MCF 10A (cell line): ENCODE measurements at places on chromosomes 6 and 20.
A peak's percentile ranks its signal among the peaks of the same experiment; 100 is the strongest.

DNA sequence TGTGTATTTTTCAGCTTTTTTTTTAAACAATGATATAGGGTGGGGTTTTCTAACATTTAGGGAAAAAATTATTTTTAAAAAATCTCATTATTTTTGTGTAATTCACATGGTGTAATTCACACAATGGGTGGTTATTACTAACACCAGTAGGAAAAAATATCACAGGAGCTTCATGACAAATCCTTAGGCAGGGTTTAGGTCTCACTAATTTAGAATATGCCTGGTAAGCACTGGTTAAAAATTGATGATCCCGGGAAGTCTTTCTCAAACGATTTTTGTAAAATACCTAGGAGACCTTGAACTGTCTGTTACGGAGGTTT is 29.5 kb upstream of the ZNF217 start:
- H3K27me3 ChIP-seq = no peaks in the 10 kb centered on the region
- DNase-seq = no peak
- H3K36me3 ChIP-seq = no peaks in the 10 kb centered on the region
- peak overlapping the region; percentile 98 for H3K27ac ChIP-seq

DNA sequence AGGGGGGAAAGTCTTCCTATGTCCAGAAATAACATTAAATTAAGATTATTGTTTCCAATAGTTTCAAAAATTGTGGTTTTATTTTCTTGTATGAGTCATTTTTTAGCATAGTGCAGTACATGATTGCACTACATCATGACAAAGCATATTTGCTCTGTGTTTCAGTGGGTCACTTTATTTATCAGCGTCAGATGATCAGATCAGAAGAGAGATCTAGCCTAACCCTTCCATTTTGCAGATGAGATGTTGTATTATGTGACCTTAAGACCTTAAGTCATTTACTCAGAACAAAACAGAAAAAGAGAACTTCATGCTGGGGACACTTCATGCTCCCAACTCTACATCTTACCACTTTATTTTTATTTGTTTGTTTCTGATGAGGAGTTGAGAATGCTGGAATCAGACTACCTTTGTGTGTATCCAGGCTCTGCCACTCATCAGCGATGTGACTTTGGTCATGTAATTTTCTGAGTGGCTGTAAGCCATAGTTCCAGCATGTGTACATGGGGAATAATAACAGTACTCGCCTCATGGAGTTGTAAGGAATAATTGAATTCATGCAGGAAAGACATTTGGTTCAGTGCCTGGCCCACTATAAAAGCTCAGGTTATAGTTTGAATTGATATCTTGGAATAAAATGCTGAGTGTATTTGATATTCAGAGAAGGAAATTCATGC is 13.5 kb downstream of the EYA4 start:
- DNase-seq = peak; percentile 17
- no peak overlapping the region for H3K4me3 ChIP-seq
- no peak overlapping the region for H3K27ac ChIP-seq
- peaks cover 73% of the 10 kb centered on the region for H3K27me3 ChIP-seq

GRCh38 chr20:34891166-34892062 is 15.0 kb downstream of the ACSS2 start:
- peak; percentile 79 for DNase-seq
- no peak overlapping the region for H3K4me3 ChIP-seq
- peak overlapping the region; percentile 69 for H3K27ac ChIP-seq
- H3K4me1 ChIP-seq = peaks cover 44% of the 10 kb centered on the region
- H3K27me3 ChIP-seq = no peaks in the 10 kb centered on the region

DNA sequence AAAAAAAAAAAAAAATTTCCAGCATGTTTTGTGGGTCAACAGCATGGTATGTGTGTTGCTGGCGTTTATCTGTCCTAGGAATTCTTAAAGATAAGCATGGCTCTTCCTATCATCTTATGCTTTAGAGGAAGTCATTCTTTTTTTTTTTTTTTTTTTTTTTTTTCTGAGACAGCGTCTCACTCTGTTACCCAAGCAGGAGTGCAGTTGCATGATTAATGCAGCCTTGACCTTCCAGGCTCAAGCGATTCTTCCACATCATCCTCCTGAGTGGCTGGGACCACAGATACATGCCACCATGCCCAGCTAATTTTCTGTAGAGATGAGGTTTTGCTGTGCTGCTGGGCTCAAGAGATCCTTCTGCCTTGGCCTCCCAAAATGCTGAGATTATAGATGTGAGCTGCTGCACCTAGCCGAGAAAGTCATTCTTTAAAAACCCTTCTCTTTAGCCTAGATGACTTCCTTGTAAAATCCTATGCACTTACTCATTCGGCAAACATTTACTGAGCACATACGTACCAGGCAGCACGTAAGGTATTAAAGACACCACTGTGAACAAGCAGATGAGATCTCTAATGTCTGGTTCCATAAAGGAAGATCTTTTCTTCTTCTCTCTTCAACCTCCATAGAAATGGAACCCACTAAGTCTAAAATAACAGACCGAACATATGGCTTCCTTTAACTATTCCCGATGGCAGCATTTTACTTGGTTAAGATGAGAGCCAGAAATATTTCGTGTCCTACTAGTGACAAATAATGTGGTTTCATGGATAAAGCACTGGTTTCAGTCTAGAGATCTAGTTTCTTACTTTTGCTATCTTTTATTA is 122.4 kb downstream of the RIN2 start:
- H3K36me3 ChIP-seq = peaks cover 8% of the 10 kb centered on the region
- DNase-seq = peak; percentile 52
- H3K27ac ChIP-seq = peak overlapping the region; percentile 90
- peak overlapping the region; percentile 35 for H3K4me3 ChIP-seq

GRCh38 chr20:29325304-29325640 is 1932.2 kb upstream of the DEFB115 start:
- DNase-seq = no peak
- H3K27me3 ChIP-seq = no peaks in the 10 kb centered on the region
- H3K36me3 ChIP-seq = peaks cover 6% of the 10 kb centered on the region

DNA sequence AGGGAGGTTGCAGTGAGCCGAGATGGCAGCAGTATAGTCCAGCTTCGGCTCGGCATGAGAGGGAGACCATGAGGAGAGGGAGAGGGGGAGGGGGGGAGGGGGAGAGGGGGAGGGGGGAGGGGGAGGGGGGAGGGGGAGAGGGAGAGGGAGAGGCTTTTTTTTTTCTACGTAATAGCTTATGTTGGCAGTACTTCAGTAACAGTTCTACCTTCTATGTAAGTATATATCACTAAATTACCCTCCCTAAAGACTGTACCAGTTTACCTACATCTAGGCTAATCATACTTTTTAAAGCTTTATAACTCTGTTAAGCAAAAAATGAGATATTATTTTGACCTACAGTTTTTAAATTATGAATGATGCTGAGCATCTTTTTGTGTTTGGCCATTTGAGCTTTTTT is 13.6 kb downstream of the TM9SF4 start:
- no peak overlapping the region for H3K4me3 ChIP-seq
- no peak overlapping the region for H3K27ac ChIP-seq
- peaks cover 18% of the 10 kb centered on the region for H3K36me3 ChIP-seq

GRCh38 chr20:23047001-23047737 is 2.3 kb downstream of the THBD start:
- no peak overlapping the region for H3K27ac ChIP-seq
- peak; percentile 69 for DNase-seq
- H3K4me3 ChIP-seq = peak overlapping the region; percentile 54
- H3K27me3 ChIP-seq = no peaks in the 10 kb centered on the region
- peaks cover 30% of the 10 kb centered on the region for H3K4me1 ChIP-seq

DNA sequence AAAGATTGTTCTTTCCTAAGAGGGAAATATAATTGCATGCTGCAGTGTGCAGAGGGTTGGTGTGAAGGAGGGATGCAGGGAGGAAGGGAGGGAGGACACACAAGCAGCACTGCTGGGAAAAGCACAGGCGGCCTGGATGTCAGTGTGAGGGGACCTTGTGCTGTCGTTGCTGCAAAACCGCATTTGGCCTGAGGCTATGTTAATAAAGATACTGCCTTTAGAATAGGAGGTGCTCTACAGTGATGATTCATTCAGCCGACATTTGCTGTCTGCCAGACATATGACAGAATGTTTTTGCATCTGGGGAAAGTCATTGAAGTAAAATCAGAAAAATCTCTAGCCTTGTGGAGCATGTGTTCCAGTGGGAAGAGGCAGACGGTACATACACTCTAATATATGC is 50.5 kb upstream of the TRIM26 start:
- no peaks in the 10 kb centered on the region for H3K27me3 ChIP-seq
- DNase-seq = peak; percentile 57
- H3K27ac ChIP-seq = no peak overlapping the region

DNA sequence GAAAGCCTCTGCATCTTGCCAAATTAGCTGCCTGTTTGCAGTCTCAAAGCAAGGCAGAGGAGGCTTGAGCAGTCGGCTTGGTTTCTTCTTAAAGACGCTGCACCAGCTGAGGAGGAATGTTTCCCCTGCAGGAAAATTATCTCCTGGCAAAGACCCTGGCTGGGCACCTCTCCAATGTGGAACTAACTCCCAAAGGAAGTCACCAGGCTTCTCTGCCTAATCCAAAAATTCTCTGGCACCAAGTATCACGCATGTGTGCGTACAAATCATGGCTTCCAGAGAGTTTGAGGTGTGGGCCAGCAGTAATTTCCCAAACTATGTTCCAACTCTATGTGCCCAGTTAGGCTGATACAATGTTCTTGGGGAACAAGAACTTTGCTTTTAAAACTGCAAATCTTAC is 176.2 kb downstream of the KIF16B start:
- no peak for DNase-seq
- no peaks in the 10 kb centered on the region for H3K4me1 ChIP-seq
- no peak overlapping the region for H3K4me3 ChIP-seq
- peaks cover 17% of the 10 kb centered on the region for H3K36me3 ChIP-seq
- no peak overlapping the region for H3K27ac ChIP-seq

DNA sequence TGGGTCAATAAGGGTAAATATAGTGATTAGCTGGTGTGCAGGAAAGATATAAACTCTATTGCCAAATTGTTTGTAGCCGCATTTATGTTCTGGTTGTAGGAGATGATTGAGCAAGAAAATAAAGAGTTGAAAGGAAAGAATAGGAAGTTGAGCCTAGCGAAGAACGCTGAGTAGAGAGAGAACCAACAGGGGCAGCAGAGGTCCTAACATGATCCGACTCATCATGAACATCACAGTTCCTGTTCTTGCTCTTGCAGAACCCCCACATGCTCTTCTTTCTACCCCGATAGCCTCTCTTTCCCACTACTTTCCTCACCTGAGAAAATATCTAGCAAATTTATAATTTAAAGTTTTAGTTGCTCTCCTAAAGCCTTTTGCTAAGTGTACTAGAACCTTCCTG is 9.9 kb upstream of the ID4 start:
- H3K27ac ChIP-seq = no peak overlapping the region
- no peak overlapping the region for H3K4me3 ChIP-seq
- no peak for DNase-seq
- no peaks in the 10 kb centered on the region for H3K36me3 ChIP-seq
- H3K4me1 ChIP-seq = no peaks in the 10 kb centered on the region

DNA sequence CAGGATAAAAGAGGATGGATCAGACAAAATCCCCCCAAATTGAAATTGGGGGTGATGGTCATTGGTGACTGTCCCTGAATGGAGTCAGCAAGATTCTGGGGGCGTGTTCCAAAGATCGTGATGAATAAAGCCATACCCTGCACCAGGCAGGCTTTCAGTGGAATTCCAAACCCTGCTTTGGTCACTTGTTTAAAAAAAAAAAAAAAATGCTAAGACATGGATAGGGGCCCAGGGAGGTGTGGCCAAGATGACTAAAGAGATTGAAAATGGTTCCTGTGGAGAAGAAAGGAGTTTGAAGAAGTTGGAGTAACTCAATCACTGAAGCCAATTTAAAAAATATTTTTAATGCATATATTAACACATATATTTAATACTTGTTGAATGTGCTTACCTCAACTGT is 161.4 kb upstream of the KCNG1 start:
- H3K27ac ChIP-seq = no peak overlapping the region
- H3K4me3 ChIP-seq = no peak overlapping the region
- DNase-seq = no peak
- no peaks in the 10 kb centered on the region for H3K36me3 ChIP-seq

DNA sequence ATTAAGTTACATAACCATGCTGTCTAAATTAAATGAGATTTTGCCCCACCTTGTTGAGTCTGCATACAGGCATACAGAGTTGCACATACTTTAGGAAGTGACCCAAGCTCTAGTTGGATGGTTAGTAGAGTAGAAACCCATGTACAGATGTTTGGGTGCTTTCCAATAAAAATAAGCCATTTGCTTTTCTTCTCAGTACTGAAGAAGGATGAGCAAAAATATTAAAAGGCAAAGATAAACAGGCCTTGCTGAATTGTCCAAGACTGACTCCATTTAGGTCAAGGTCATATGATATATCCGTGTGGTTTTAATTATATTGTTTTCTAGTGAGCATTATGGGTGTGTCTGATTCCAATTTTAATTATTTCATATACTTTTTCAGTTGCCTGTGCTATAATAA is 589.4 kb downstream of the RFPL4B start:
- no peaks in the 10 kb centered on the region for H3K27me3 ChIP-seq
- peaks cover 10% of the 10 kb centered on the region for H3K4me1 ChIP-seq
- no peaks in the 10 kb centered on the region for H3K36me3 ChIP-seq
- DNase-seq = peak; percentile 61
- no peak overlapping the region for H3K4me3 ChIP-seq

GRCh38 chr6:89035252-89036101 is 45.1 kb upstream of the PNRC1 start:
- peak; percentile 100 for DNase-seq
- H3K27ac ChIP-seq = peak overlapping the region; percentile 95
- H3K4me3 ChIP-seq = peak overlapping the region; percentile 47
- H3K36me3 ChIP-seq = peaks cover 8% of the 10 kb centered on the region
- no peaks in the 10 kb centered on the region for H3K27me3 ChIP-seq
- peaks cover 21% of the 10 kb centered on the region for H3K4me1 ChIP-seq

DNA sequence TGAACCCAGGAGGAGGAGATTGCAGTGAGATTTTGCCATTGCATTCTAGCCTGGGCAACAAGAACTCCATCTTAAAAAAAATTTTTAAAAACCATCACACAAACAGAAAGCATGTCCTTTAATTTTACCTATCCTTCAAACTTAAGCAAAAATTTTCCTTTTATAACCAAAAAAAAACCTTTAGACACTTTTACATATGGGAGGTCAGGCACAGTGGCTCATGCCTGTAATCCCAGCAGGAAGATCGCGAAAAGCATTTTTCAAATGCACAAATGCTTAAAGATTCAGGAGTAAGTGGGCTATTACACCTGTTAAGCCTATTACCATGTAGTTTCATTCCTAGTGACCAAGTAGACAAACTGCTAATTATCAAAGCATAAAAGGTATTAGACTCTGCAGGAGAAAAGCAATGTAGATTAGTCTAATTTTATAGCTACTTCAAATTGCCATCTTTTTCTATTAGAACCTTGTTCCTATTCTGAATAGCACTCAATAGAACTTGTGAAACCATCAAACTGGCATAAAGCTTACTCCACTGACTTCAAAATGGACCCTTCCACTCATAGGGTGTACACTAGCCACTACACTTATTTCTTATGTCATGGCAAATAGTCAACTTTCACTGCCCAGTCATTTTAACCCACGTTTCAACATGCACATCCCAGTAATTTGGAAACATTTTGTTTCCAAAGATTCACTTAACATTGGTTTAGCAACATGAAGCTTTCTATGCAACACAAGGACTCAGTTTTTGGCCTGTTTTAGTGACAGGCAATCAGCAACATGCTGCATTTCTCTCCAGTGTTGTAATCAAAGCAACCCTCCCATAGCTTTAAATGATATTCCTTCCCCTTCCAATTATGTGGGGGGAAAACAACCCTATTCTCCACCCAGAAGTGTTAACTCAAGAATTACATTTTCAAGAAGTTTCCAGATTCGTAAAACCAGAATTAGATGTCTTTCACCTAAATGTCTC is 4.0 kb downstream of the EEF1A1 start:
- peaks cover 88% of the 10 kb centered on the region for H3K36me3 ChIP-seq
- H3K27me3 ChIP-seq = no peaks in the 10 kb centered on the region
- no peak overlapping the region for H3K27ac ChIP-seq

GRCh38 chr6:110093981-110094380 is 85.5 kb downstream of the WASF1 start:
- H3K4me3 ChIP-seq = no peak overlapping the region
- H3K36me3 ChIP-seq = peaks cover 15% of the 10 kb centered on the region
- peak overlapping the region; percentile 53 for H3K27ac ChIP-seq
- DNase-seq = peak; percentile 12
- H3K27me3 ChIP-seq = no peaks in the 10 kb centered on the region
- H3K4me1 ChIP-seq = peaks cover 36% of the 10 kb centered on the region
